Upper lobe of left lung (tissue), 6 donors: ENCODE measurements at places on chromosomes 4 and X. TPM values are rescaled to one million over a fixed set of nuclear protein-coding genes. Genes with fewer than 3 reads are reported as not detected.

Gene EMCN
- total RNA-seq: 38.6 TPM

Gene POU4F2
- total RNA-seq: not detected

Gene TMEM47
- total RNA-seq: 7.3 TPM

Gene DCAF12L2
- not detected for total RNA-seq

DNA sequence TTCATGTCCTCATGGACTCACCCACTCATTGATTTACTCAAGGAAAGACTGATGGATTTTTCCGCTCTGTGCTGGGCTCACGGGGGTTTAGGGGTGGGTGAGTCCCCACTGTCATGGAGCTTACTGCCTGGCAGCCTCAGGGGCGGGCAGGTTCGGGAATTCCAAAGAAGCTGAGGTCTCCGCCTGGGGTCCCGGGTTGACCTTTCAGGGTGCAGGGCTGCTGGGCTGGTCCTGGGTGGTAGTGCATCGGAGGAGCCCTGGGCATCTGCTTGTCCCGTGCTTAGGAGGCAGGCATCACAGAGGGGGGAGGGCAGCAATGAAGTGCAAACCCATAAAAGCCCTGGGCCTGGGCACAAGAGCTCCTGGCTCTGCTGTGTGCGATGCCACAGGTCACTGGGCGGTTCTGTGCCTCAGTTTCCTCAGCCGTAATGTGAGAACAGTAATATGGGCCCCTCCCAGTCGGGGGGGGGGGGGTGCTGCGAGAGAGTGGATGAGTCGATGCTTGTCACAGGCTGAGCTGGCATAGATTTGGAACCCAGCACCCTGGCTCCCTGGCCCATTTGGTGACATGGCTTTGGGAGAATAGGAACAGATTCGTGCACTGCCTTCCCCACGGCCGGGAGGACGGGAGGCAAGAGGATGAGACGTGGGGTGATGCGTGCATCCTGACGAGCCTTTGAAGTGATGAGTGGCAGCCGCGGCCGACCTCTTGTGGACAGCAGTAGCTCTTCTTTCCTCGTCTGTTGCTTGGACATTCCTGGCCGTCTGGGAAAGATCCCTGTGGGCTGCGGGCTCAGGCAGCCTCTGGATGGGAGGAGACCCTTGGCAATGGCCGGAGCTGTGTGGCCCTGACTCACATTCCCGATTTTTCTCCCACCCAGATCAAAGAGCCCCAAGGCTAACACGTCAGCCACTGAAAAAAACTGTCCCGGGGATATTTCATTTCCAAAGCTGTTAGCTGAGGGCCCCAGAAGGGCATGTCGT lies 42.0 kb downstream of the PSAPL1 start:
- H3K4me1 ChIP-seq: no peaks in the 10 kb centered on the region
- no peaks in the 10 kb centered on the region for H3K27me3 ChIP-seq
- DNase-seq: peak; percentile 18
- no peaks in the 10 kb centered on the region for H3K36me3 ChIP-seq
- H3K4me3 ChIP-seq: no peak overlapping the region

DNA sequence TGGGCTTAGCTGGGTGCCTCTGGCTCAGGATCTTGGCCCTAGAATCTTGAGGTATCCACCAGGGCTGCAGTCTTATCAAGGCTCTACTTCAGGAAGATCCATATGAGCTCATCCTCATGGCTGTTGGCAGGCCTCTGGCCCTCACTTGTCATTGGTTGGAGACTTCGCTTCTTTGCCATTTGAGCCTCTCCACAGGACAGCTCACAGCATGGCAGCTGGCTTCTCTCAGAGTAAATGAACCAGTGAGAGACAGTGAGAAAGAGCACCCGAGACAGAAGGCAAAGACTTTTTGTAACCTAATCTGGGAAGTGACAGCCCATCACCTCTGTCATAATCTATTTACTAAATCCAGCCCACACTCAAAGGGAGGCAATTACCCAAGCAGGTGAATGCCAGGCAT lies 236.8 kb downstream of the GPAT3 start:
- no peak overlapping the region for H3K27ac ChIP-seq
- no peaks in the 10 kb centered on the region for H3K4me1 ChIP-seq
- no peaks in the 10 kb centered on the region for H3K36me3 ChIP-seq
- H3K4me3 ChIP-seq: no peak overlapping the region
- H3K27me3 ChIP-seq: no peaks in the 10 kb centered on the region

DNA sequence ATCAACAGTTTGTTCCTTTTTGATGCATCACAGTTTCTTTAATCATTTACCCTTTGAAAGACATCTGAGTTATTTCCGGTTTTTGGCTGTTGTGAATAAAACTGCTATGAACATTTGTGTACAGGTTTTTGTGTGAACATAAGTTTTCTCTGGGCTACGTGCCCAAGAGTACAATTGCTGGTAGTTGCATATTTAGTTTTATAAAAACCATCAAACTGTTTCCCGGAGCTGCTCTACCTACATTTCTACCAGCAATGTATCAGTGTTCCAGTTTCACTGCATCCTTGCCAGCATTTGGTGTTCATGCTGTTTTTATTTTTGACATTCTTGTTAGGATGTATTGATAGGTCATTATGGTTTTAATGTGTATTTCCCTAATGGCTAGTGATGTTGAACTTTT lies 17.3 kb downstream of the KDM6A start:
- H3K27ac ChIP-seq: no peak overlapping the region
- no peaks in the 10 kb centered on the region for H3K36me3 ChIP-seq
- no peak for DNase-seq

DNA sequence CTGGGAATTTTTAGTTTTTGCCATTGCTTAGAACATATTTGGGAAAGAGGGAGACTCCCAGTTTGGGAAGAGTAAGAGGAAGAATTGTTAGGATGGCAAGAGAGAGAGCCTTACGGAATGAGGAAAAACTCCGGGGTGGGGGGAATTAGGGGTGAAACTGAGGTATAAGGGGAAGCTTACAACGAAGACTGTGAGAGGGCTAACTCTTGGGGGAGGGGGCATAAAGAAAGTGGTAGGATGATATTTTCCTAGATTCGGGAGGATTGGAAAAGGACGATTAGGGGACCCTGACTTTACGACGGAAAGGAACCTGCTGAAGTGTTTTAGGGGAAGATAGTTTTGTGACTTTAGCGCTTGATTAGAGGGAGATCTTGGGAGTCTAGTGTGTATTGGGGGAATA lies 86.2 kb upstream of the HPRT1 start:
- no peaks in the 10 kb centered on the region for H3K36me3 ChIP-seq
- H3K4me1 ChIP-seq: no peaks in the 10 kb centered on the region
- H3K4me3 ChIP-seq: peak overlapping the region; percentile 63
- H3K27me3 ChIP-seq: no peaks in the 10 kb centered on the region
- H3K27ac ChIP-seq: peak overlapping the region; percentile 93

- DNase-seq: no peak
- no peak overlapping the region for H3K27ac ChIP-seq
- H3K27me3 ChIP-seq: no peaks in the 10 kb centered on the region
Observed at GRCh38 chr4:20432088-20432487, 180.4 kb downstream of the SLIT2 start.

GRCh38 chr4:101081695-101082369 lies 265.5 kb downstream of the PPP3CA start:
- no peak overlapping the region for H3K27ac ChIP-seq
- no peak for DNase-seq
- no peaks in the 10 kb centered on the region for H3K36me3 ChIP-seq
- no peaks in the 10 kb centered on the region for H3K4me1 ChIP-seq
- H3K4me3 ChIP-seq: no peak overlapping the region

GRCh38 chr4:39205000-39205399 lies 22.7 kb downstream of the WDR19 start:
- no peaks in the 10 kb centered on the region for H3K4me1 ChIP-seq
- no peak overlapping the region for H3K27ac ChIP-seq
- DNase-seq: no peak
- no peaks in the 10 kb centered on the region for H3K36me3 ChIP-seq
- no peaks in the 10 kb centered on the region for H3K27me3 ChIP-seq
- H3K4me3 ChIP-seq: no peak overlapping the region

- no peaks in the 10 kb centered on the region for H3K27me3 ChIP-seq
- no peak overlapping the region for H3K4me3 ChIP-seq
- no peak overlapping the region for H3K27ac ChIP-seq
- no peaks in the 10 kb centered on the region for H3K4me1 ChIP-seq
- no peak for DNase-seq
Observed at GRCh38 chrX:71183341-71183740, 38.7 kb downstream of the NLGN3 start.

- no peaks in the 10 kb centered on the region for H3K36me3 ChIP-seq
- H3K27ac ChIP-seq: no peak overlapping the region
- H3K4me3 ChIP-seq: no peak overlapping the region
- no peaks in the 10 kb centered on the region for H3K27me3 ChIP-seq
Observed at GRCh38 chrX:97629597-97629985, 745.9 kb downstream of the RPA4 start.

DNA sequence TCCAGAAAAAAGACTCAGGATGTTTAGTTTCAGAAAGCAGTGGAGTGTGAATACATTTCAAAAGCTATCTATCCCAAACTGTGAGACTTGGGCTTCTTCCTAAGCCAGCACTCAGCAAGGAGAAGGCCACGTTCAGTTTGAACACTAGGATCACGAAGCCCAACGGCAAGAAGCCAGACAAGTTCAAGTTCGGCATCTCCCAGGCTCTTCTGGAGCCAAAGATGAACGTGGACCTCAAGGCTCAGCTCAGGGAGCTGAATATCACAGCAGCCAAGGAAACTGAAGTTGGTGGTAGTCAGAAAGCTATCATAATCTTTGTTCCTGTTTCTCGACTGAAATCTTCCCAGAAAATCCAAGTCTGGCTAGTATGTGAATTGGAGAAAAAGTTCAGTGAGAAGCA lies 7.6 kb downstream of the PLAC1 start:
- H3K4me3 ChIP-seq: no peak overlapping the region
- H3K4me1 ChIP-seq: no peaks in the 10 kb centered on the region
- H3K36me3 ChIP-seq: no peaks in the 10 kb centered on the region
- H3K27me3 ChIP-seq: no peaks in the 10 kb centered on the region

DNA sequence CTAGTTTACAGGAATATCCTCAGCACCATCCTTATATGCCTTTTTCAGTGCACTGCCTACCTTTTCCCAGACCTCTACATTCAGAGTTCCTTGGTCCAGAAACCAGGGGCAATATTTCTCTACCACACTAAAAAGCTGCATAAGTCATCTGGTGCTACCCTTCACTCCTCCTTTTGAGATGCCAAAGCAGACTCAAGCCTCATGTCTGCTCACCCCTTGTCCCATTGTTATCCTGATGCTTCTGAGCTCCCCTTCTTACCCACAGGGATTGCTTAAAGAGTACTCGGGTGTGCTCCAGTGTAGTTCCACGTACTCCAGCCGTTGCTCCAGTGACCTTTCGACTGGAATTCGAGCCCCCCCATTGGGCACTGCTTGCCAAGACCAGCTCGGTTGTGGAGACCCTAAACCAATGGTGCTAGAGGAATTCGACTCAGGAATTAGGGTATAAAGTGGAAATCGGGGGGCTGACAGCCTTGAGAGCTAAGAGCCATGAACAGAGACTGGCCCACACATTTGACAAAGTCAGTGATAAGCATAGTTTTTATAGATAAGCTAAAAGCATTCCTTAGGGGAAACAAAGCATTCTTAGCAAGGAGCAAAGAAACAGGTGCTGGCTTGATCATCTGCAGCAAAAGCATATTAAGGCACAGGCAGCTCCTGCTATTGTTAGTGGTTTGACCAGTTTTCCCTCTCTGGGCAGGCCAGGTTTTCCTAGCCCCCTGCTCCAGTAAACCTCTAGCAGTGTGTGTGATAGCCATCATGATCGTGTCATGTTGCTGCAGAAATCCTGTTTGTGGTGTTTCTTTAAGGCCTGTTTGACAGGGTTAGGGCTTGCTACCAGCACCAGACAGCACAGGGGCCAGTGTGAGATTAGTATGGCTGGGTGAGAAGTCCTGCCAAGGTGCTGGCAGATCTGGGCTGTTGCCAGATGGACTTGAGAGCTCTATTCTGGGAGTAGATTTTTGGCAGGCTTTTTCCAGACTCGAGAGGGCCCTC lies 57.5 kb upstream of the WDR1 start:
- DNase-seq: no peak
- no peaks in the 10 kb centered on the region for H3K36me3 ChIP-seq
- peak overlapping the region; percentile 70 for H3K27ac ChIP-seq
- H3K27me3 ChIP-seq: no peaks in the 10 kb centered on the region

- H3K27me3 ChIP-seq: no peaks in the 10 kb centered on the region
- H3K27ac ChIP-seq: no peak overlapping the region
- no peaks in the 10 kb centered on the region for H3K36me3 ChIP-seq
- H3K4me1 ChIP-seq: no peaks in the 10 kb centered on the region
Observed at GRCh38 chrX:2954541-2954940, 25.4 kb upstream of the ARSD start.

DNA sequence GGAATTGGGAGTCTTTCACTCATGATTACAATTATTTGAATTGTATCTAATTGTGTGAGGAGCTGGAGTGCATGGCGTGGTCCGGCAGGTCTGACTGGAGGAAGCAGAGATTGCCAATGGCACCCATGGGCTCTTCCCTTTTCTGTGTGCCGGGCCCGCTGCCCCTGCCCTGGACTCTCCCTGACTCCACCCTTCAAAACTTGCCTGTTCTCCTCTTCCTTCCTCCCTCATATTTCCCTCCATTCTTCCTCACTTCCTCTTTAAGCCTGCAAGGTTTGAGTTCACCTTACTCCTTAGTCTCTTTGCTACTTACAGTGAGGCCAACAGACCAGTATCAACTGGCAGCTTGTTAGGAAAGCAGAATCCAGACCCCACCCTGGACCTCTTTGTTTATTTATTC lies 6.5 kb upstream of the STBD1 start:
- H3K4me1 ChIP-seq: peaks cover 18% of the 10 kb centered on the region
- H3K4me3 ChIP-seq: no peak overlapping the region
- no peak overlapping the region for H3K27ac ChIP-seq
- H3K27me3 ChIP-seq: no peaks in the 10 kb centered on the region

DNA sequence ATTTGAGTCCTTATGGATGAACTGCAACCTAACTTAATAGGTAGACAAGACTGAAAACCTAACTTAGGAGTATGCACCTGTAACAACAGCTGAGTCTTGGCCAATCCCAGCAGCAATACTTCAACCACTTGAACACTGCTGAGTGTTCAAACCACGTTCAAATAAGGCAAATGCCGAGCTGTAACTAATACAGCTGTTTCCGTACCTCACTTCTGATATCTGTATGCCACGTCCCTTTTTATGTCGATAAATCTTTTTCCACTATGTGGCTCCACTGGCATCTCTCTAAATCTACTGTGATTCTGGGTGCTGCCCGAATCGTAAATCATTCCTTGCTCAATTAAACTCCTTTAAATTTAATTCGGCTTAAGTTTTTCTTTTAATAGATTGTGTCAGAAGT lies 459.7 kb downstream of the INPP4B start:
- H3K27ac ChIP-seq: no peak overlapping the region
- DNase-seq: no peak
- H3K4me3 ChIP-seq: no peak overlapping the region
- no peaks in the 10 kb centered on the region for H3K27me3 ChIP-seq

- no peak for DNase-seq
- peak overlapping the region; percentile 11 for H3K27ac ChIP-seq
- peaks cover 13% of the 10 kb centered on the region for H3K4me1 ChIP-seq
- H3K36me3 ChIP-seq: no peaks in the 10 kb centered on the region
- no peaks in the 10 kb centered on the region for H3K27me3 ChIP-seq
Observed at GRCh38 chrX:40755291-40756249, 20.2 kb upstream of the MED14 start.

DNA sequence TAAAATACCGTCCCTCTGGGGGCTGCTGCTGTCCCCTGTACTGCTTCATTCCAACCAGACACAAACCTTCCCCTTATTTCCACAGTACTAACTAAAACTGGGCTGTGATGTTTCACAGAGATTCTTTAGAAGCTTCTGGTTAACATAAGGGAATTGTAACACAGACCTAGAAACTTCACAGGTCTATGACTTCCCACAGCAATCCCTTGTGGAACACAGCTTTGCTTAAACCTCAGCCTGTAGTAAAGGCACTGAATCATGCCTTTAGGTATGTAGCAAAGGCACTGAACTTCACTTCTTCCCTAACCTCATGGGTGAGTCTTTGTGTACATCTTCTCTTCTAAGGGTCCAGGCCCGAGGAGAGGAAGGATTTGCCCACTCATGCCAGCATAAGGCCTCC lies 49.4 kb downstream of the SPINK2 start:
- no peaks in the 10 kb centered on the region for H3K36me3 ChIP-seq
- no peaks in the 10 kb centered on the region for H3K27me3 ChIP-seq
- no peak for DNase-seq
- no peaks in the 10 kb centered on the region for H3K4me1 ChIP-seq
- no peak overlapping the region for H3K4me3 ChIP-seq
